Stimulated activated CD8-positive, alpha-beta memory T cell treated with anti-CD3 and anti-CD28 coated beads, Interleukin-4, amount 100 ng/mL, for 4 hours (primary cell): ENCODE measurements at places on chromosomes 4 and X.

DNA sequence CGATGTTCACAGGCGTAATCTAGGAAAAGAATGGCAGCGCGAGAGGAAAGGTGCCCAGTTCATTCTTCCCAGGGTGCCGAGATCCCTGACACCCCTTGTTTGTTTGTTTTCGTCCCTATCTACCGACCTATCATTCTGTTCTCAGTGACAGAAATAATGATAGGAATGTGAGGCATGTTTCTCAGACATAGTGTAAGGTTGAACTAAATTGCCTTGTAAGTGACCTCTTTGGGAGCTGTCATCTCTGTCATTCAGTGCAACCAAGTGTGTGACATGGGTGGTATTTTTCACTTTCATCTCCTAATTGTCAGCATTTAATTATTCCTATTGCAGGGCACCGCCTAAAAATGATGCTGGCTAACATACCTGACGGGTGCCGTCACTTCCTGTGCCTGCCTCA is 24.4 kb downstream of the CLDN22 start:
- DNase-seq: no peak

DNA sequence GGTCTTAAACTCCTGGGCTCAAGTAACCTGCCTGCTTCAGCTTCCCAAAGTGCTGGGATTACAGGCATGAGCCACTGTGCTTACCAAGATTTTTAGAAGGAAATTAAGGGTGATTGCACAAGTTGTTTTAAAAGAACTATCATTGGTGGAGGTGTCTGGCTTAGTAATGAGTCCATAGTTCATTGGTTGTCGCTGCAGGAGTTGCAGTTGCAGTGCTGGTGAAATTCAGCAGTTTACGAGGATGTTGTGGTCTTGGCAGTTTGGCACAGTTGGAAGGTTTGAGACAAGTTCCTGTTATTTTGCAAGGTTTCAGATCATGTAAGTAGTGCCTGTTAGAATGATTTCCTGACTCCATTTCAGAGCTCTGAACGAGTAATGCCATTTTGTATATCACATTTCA is 48.1 kb downstream of the RAB40AL start:
- DNase-seq: no peak

GRCh38 chrX:120457766-120458180 is 11.3 kb downstream of the LAMP2 start:
- DNase-seq: no peak

DNA sequence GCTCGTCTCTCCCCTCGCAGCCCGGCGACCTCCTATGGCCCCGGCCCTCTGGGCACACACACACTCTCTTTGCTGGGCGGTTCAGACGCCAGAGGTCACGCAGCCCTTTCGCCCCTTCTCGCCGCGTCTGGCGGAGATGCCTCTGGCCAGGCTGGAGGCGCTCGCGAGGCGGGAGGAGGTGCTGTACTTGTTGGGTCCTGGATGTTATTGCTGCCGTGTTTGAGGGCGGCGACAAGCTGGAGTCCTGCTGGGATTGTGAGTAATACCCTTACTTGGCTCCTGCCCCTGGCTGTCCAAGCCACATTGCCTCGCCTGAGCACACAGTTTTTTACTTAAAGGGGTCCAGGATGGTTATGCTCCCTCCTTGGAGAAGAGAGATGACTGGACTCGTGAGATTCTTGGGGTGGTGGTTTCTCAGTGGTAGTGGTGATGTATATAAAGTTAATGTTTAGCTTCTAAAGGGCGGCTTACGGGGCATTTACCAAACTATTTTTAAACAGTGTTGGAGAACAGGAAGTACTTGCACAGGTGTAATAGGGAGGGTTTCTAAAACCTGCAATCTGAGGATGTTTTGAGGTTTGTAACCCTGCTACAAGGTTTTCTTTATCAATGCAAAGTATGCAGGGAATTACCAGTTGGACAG is 572 bp downstream of the USP53 start:
- DNase-seq: peak; percentile 16

- no peak for DNase-seq
These were observed 25.5 kb downstream of the GPRASP3 start for GRCh38 chrX:102745857-102746584.

DNA sequence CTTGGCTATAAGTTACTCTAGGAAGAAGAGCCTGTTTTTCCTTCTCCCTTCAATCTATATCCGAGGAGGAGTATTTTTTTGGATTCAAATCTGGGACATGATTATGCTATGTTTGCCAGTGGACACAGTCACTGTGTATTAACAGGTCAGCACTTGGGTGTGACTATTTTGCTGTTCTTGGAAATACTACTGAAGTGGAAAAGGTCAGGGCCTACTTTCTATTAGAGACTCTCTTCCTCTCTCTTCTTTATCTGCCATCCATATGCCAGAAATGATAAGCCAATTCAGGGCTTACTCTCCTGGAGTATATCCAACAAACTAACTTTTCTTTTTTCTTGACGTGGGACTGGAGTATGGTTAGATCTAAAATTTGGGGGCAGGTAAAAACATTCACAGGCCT is 40.5 kb downstream of the MID1IP1 start:
- DNase-seq: no peak

- DNase-seq: no peak
These were observed 154.0 kb downstream of the GRIA3 start for GRCh38 chrX:123337886-123338639.

- no peak for DNase-seq
These were observed 11.3 kb upstream of the SLC2A9 start for GRCh38 chr4:10032625-10033024.

- no peak for DNase-seq
These were observed 371.6 kb downstream of the INPP4B start for GRCh38 chr4:142474398-142475087.

DNA sequence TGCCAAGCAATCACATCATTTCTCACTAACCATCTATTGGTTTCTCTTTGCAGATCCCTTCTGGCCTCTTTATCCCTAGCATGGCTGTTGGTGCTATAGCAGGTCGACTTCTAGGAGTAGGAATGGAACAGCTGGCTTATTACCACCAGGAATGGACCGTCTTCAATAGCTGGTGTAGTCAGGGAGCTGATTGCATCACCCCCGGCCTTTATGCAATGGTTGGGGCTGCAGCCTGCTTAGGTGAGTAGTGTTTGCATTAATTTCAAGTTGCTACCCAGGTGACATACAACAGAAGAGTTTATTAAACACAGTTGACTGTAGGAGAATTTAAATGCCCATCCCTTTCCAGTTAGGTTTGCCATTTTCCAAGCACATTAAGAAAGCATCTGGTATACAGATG is 112.2 kb downstream of the AKAP4 start:
- DNase-seq: no peak

- no peak for DNase-seq
These were observed 9.4 kb downstream of the KLF3 start for GRCh38 chr4:38673130-38673978.

DNA sequence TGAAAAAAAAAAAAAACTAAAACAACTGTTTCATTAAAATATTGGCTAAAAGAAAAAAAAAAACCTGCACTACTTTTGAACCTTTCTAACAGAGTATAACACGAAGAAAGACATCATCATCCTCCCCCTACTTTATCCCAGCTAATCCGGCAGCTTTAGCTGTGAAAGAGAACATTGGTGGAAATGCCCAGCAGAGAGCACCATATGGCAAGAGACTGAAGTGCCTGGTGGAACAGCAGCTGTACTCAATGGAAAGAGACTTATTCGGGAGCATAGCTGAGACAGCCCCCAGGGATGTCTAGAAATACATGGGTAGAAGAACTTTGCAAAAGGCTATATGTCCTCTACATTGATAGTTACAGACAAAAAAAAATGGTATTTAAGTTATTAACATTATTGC is 30.3 kb downstream of the STPG2 start:
- DNase-seq: no peak

- DNase-seq: no peak
These were observed 7.1 kb upstream of the SLAIN2 start for GRCh38 chr4:48334236-48334635.
